Brain (organoid and tissue), 16 donors: ENCODE measurements at places on chromosomes 5 and 9. TPM values are rescaled to one million over a fixed set of nuclear protein-coding genes. Genes with fewer than 3 reads are reported as not detected.

The TMEM171 gene
- 2.1 TPM for polyA plus RNA-seq

The NDOR1 gene
- polyA plus RNA-seq = 20.7 TPM

The PAEP gene
- polyA plus RNA-seq = not detected

The SLC6A7 gene
- polyA plus RNA-seq = 4.1 TPM

The IGFBPL1 gene
- polyA plus RNA-seq = 218 TPM

The SLC46A2 gene
- not detected for polyA plus RNA-seq

The IL5 gene
- polyA plus RNA-seq = not detected

The OR1Q1 gene
- polyA plus RNA-seq = not detected

The LCN12 gene
- 1.8 TPM for polyA plus RNA-seq

The PPP2R2B gene
- polyA plus RNA-seq = 36.2 TPM

The NIM1K gene
- polyA plus RNA-seq = 3.3 TPM

The TNFSF15 gene
- 0.08 TPM for polyA plus RNA-seq

The SLC6A3 gene
- polyA plus RNA-seq = 3.6 TPM

The IL4 gene
- polyA plus RNA-seq = not detected

The FAM221B gene
- not detected for polyA plus RNA-seq

The FOXD4L3 gene
- not detected for polyA plus RNA-seq

The PDZD2 gene
- polyA plus RNA-seq = 6.8 TPM

The ZNF658 gene
- 0.59 TPM for polyA plus RNA-seq

The PLK2 gene
- 6.1 TPM for polyA plus RNA-seq

The OBP2B gene
- polyA plus RNA-seq = not detected

The SLC28A3 gene
- polyA plus RNA-seq = not detected

The TMOD1 gene
- 29.7 TPM for polyA plus RNA-seq

The CER1 gene
- polyA plus RNA-seq = 4.1 TPM

The DIPK1B gene
- 35.5 TPM for polyA plus RNA-seq

The SNCB gene
- 258 TPM for polyA plus RNA-seq

The GRM6 gene
- polyA plus RNA-seq = not detected

The GGTA1 gene
- 6.2 TPM for polyA plus RNA-seq

The SNX2 gene
- 18.1 TPM for polyA plus RNA-seq

The EIF4E1B gene
- 0.81 TPM for polyA plus RNA-seq

The OGN gene
- polyA plus RNA-seq = 2.1 TPM

The SLC45A2 gene
- 0.15 TPM for polyA plus RNA-seq

The INSL4 gene
- polyA plus RNA-seq = not detected

The SHOC1 gene
- not detected for polyA plus RNA-seq

The SLC1A3 gene
- 202 TPM for polyA plus RNA-seq

The GPX3 gene
- polyA plus RNA-seq = 54.2 TPM

The PCDHA11 gene
- polyA plus RNA-seq = 17.7 TPM

The CACNA1B gene
- 13.6 TPM for polyA plus RNA-seq

The SET gene
- polyA plus RNA-seq = 527 TPM
